ENCODE measurements at places on chromosomes 6 and 20. TPM values are rescaled to one million over a fixed set of nuclear protein-coding genes. Genes with fewer than 3 reads are reported as not detected.

FGD2 gene
- total RNA-seq, result 1.4 TPM

SAMD5 gene
- total RNA-seq, result not detected

BFSP1 gene
- 0.87 TPM for total RNA-seq

BEND6 gene
- total RNA-seq, result not detected

HDGFL1 gene
- total RNA-seq, result not detected

NKAPL gene
- total RNA-seq, result not detected

TCF21 gene
- not detected for total RNA-seq

SUPT3H gene
- total RNA-seq, result 11.8 TPM

SLC22A1 gene
- total RNA-seq, result 0.93 TPM

Data from CD4-positive, alpha-beta memory T cell (primary cell).